ENCODE measurements at places on chromosomes 3 and 15.

- no peak for DNase-seq
Observed at GRCh38 chr3:194879126-194879877, 193.6 kb downstream of the FAM43A start.

DNA sequence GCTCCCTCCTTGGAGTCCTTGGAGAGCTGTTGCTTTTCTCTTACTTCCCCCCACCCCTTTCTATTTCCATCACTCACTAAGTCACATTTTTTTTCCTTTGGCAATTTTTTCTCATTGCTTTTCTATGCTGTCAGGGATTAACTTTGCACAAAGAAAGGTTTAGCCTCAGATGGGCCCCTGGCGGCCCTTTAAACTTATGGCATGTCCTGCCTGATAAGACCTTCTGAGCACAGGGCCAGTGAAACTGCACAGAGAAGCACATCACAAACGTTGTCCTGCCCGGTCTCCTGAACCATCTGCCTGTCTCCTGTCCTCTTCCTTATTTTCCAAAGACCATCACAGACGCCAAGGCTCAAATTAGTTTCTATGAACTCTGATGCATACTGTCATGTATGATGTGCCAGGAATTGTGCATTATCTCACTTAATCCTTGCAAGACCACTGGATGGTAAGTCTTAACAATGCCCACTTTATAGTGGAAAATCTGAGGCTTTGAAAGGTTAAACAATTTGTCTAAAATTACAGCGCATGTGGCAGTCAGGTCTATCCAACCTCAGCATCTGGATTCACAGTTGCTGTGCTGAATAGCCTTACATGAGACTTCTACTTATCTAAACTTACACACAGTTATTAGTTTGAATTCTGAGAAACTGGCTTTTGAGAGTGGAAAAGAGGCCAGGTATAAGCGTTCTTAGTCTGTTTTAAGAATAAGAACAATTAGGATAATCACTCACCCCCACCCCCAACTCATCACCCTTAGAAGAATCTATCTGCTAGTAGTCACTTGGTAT lies 648.1 kb downstream of the NTRK3 start:
- DNase-seq = no peak

DNA sequence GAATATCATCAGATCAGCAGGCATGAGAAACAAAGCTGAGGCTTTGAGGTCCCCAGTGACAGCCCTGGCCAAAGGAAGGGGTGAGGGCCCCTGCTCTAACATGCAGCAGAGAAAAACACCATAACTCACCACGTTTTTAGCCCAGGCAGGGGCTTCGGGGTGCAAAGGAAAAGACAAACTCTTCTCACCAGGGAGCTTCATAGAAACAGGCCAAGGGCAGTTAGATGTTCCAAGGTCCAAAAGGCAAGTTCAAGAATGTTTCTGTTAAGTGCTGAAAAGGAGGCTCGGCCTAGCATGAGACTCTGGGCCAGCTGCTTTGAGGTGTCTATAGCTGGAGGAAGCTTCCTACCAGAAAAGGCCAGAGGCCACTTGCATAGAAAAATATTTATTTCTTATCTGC lies 608.4 kb upstream of the CFAP20DC start:
- DNase-seq = no peak

DNA sequence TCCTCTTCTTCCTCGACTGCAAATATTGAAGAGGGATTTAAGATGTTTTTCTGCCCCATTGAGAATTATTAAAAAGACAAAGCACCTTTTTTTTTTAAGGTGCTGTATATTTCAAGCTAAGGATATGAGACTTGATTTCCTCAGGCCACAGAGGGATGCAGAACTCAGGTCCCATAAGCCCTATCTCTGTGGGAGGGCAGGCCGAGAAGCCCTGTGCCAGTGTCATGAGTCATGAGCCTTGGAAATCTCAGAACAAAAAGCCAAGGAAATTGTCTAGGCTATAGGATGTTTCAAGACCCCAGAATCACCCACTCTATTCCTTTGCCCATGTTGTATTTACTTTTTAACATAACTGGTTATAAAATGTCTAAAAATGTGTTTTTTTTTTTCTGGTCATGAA lies 7.3 kb downstream of the ESYT3 start:
- DNase-seq = no peak

GRCh38 chr3:108830381-108830780 lies 7.8 kb downstream of the TRAT1 start:
- no peak for DNase-seq

GRCh38 chr3:183774631-183775030 lies 50.7 kb downstream of the MAP6D1 start:
- DNase-seq = no peak

DNA sequence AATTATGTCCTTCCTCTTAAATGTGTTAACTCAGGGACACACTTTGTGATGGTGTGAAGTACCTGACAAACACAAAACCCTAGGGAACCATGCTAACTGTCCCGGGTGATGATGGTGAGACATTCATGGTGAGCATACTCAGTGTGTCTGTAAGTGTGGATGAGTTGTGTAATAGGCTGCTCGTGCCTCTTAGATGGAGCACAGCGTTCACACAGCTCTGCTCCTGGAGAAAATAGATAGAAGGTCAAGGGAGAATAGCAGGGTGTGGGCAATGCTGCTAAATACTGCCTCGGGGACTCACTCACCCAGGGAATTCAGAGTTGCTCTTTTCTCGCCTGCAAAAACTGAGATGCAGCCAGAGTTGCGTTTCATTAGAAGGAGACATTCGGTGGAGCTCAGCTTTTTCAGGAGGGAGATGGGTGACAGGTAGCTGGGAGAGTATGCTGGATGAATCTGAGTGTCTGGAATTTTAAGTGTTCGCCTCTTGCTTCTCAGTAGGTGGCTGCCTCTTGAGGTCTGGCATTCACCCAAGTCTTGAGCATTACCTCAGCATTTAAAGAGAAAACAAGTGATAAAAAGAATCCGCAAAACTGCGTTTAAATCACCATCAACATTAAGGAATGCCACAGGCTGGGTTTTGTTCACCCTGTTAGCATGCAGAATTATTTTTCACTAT lies 813.2 kb downstream of the AGBL1 start:
- DNase-seq = no peak

DNA sequence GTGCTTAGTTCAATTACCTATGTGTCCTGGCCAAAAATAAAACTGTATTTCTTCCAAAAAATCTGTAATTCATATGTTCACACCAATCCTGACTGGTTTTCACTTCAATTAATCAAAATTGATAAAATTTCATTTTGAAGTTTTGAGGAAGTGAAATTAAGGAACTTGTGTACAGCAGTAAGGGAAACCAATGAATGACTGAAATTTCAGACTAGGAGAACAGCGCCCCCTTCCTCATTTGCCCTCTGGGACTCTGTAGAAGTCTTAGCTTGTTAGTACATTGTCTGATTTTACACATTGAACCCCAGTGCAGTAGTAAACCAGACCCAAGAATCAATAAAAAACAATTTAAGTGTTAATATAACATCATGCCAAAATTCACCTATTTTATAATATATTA lies 495.3 kb upstream of the AGTR1 start:
- no peak for DNase-seq

DNA sequence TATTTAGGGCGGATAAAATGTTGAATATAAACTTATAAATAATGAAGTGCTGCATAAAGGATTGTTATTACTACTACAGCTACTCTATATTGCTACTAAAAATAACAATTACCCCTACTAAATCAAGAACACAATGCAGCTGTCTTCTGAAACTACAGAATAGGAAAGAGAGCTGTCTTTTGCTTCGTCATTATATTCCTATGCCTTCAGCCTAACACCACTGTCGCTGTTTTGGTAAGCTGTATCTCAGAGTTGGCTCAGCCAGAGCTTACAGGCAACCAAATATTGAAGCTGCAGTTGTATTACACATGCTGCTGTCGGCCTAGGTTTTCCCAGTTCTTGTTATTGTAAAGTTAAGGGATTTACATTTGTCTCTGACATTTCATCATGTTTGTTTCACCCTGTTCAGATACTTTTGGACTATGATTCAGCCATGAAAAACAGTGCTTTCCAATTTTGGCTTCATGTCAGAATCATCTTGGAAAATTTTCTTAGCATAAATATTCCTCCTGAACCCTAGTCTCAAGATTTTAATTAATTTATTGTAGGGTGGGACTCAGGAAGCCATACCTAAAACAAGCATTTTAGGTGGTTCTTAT lies 31.3 kb upstream of the LPP start:
- DNase-seq = no peak

DNA sequence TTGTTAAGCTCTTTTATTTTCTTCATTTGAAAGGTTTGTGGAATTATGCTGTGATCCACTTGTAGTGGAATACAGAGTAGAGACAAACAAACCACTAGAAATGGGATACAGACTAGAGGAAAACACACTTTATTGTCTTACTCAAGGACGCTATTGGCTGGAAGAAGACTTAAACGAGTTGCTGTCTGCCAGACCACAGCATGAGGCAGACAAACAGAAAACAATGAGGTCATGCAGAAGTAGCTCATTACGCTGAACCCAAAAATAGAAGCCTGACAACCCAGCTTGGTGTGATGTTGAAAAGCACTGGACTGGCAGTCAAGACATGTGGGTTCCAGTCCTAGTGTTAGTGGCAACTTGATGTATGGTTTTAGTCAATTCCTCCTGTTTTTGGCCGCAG lies 62.4 kb upstream of the P3H2 start:
- DNase-seq = no peak

GRCh38 chr3:196889844-196890708 lies 22.4 kb downstream of the SENP5 start:
- DNase-seq = no peak

DNA sequence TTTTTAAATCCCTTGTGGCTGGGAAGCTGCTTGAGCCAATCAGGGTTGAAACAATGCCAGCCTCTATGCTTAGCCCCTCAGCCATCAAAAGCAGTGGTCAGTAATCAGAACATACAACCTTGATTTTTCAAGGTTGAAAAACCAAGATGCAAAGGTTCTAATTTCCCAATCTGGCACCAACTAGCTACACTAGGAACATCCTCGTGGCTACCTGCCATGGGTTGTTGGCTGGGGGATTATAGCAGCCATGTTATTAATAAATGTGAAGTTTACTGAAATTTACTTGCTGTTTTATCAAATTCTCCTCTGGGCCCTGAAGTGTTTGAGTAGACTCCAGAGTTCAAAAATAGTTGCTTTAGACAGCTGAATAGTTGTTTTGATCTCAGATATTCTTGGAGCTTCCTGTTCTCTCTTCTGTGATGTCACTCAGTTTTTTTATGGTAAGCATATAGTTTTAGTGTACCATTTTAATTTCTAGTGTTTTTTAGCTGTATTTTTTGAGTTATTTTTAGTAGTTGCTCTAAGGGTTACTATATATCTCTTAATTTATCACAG lies 31.9 kb downstream of the PCCB start:
- no peak for DNase-seq

DNA sequence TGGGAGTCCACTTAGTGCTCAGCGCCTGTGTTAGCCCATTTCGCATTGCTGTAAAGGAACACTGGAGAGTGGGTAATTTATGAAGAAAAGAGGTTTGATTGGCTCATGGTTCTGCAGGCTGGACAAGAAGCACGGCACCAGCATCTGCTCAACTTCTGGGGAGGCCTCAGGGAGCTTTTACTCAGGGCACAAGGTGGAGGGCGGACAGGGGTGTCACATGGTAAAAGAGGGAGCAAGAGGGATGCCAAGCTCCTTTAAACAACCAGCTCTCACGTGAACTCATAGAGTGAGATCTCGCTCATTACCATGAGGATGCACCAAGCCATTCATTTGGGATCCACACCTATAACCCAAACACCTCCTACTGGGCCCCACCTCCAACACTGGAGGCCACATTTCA lies 181.4 kb upstream of the TLE3 start:
- DNase-seq = no peak

DNA sequence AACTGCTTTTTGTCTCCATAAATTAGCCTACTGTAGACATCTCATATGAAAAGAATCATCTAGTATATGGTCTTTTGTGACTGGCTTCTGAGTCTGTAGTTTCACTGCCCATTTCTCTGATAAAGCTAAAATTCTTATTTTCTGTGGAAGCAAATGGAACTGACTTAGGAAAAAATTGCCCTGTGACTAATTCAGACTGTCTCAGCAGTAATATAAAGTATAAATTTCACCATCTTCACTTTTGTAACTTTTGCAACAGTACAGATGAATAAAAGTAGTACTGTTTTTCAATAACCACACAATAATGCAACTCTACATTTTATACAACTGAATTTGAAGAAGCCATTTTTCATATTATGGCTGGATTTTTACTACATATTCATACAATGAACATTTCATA lies 104.1 kb downstream of the TBC1D5 start:
- no peak for DNase-seq

- no peak for DNase-seq
Observed at GRCh38 chr3:161694682-161695564, 198.3 kb downstream of the OTOL1 start.

DNA sequence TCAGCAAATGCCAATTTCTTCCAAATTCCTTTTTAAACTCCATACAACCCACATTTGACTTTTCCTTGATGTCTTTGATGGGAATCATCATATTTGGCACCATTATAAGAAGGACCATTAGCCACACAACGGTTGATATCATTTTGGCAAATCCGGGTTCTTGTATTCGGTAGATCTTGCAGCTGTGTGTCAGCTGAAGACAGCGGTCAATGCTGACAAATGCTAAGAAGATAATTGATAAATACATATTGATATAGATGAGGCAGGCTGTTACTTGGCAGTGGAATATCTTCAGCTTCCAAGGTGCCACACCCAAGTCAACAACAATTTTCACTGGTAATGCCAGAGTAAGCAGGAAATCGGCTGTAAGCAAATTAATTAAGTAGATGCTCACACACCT lies 4.2 kb downstream of the GPR171 start:
- no peak for DNase-seq

DNA sequence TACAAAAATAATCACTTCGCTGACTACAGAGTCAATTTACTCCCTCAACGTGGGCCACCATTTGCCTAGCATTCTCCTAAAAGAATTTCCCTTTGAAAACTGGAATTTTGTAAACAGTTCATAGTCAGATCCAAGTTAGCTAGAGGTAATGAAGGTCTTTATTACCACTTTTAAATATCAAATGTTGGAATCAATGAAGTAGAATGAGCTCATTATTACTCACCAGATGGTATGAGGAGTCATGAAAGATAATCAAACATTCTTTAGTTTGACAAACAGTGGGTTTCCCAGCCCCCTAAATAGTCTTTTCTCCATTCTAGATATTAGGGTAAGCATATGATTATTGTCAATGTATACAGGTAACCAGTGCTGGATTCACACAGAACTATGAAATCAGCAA lies 455.7 kb upstream of the THBS1 start:
- DNase-seq = no peak

- DNase-seq = no peak
Observed at GRCh38 chr15:76904461-76905012, 603 bp downstream of the SCAPER start.

DNA sequence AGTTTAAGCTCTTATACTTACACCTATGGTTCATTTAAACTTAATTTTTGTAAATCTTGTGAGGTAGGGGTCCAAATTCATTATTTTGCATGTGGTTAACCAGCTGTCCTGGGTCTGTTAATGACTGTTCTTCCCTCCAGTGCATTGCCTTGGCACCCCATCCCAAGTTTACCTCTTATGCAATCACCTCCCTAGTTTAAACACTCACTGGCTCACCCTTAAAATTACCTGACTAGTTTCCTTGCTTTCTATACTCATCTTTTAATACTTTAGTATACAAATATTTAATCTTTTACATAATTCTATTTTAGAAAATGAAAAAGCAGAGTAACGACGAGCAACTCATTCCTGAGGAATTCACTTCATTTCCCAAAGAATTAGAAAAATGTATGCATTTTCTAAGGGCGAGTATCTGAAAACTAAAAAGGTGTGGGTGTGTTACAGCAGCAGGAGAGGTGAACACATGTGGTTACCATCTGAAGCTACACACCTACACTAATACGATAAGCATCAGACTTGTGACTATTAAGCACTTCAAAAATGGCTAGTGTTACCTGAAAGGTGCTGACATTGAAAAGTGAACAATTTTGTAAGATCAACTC lies 33.7 kb downstream of the TJP1 start:
- DNase-seq = no peak

Data from stimulated activated CD8-positive, alpha-beta memory T cell treated with anti-CD3 and anti-CD28 coated beads, Interleukin-4, amount 100 ng/mL, for 1 hour (primary cell).